ENCODE measurements at places on chromosomes 3 and 15.
A peak's percentile ranks its signal among the peaks of the same experiment; 100 is the strongest.

GRCh38 chr15:47724346-47724745 lies 7.0 kb downstream of the SEMA6D start:
- DNase-seq: no peak

- no peak for DNase-seq
Measured at GRCh38 chr3:25723802-25724201, 59.1 kb upstream of the TOP2B start.

DNA sequence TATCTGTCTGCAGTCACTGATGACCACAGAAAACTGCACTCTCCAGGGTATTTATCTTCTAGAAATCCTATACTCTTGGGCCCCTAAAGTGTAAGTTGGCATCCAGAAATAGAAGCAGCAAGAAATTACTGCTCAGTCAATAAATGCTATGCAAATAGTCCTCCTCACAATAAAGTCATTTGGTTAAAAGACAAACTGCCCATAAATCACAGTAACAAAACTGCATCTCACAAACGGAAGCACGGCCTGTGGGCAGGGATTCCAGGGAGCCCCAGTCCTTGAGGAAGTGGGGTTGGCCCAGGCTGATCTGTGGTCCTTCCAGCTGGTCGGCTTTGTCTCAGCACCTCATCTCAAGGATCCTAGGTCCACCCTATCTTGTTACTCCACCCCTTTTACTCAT lies 29.7 kb upstream of the SPATA12 start:
- peak; percentile 37 for DNase-seq

GRCh38 chr15:84722628-84723027 lies 6.7 kb upstream of the SEC11A start:
- DNase-seq: no peak

DNA sequence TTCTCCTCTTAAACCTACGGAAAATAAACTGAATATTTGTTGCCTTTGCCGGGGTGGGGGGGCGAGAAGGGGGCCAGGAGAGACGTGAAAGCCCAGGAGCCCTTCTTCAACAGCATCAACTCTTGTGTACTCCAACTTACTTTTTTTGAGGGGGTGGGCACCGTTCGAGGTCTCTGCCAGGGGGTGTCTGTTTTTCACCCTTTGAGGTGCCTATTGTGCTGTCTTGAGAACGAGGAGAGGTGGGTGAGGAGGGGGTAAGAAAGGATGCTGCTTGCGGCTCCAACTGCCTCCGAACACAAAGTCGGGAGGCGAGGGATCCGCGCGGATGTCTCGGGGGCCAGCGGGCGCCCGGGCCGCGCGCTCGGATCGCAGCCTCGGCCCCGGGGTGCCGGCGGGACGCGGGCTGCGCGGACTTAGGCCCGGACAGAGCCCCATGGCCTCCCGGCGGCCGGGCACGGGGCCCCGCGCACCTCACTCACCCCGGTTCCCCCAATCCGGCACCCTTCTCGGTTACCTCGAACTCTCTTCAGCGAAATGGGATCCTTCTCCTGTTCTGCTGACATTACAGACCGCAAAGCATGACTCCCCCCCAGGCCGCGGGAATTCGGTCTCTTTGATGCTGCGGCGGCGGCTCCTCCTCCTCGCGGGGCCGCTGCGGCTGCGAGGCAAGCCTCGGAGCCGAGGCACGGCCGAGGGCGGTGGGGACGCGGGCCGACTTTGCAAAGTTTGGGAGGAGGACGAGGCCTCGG lies 650 bp downstream of the PYGO1 start:
- DNase-seq: no peak

DNA sequence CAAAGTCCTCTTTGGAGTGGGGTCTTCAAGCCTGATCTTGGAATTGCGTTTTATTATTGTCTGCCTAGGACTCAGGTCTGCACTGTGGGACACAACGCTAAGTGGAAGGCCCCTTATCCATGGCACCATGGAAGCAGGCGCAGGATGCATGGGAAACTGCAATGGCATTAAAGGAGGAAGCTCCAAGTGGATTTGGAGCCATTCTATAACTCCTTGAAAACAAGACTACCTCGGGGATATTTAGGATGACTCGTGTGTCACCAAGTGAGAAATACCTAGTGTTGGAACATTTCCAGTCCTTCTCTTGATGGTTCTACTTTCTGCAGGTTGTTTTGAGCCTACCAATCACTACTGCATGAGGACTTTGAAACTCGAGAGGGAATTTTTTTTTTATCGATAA lies 126.6 kb upstream of the ZBED2 start:
- no peak for DNase-seq

- DNase-seq: peak; percentile 65
Measured at GRCh38 chr15:83053151-83053550, 13.9 kb downstream of the BTBD1 start.

DNA sequence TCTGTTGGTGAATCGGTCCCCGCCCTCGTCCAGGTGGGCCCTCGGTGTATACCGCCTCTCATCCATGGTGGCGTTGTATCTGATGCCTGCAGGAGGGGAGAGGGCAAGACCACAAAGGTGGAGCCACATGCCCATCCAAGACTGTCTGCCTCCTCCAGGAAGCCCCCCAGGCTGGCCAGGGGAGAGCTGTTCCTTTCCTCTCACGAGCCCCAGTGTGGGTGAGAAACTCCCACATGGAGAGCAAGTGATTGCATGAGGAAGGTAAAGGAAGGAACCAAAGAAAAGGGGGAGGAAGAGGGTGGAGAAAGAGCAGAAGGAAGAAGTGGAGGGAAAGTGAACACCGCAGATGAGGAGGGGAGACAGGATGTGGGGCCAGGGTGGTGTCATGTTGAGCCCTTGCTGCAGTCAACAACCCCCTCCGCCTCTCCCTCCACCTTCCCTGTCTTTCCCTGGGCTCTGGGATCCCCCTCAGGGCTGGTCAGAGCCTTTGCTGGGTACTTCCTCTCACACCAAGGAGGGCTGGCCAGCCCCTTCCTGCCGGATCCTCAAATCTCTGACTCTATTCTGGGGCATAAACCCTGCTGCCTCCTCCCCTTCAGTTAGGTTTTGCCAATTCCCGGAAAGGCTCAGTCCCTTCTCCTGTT lies 49.3 kb downstream of the FEM1B start:
- peak; percentile 57 for DNase-seq

- no peak for DNase-seq
Measured at GRCh38 chr15:51724199-51724598, 13.3 kb downstream of the LYSMD2 start.

GRCh38 chr3:151901644-151902285 lies 28.3 kb downstream of the SUCNR1 start:
- no peak for DNase-seq

DNA sequence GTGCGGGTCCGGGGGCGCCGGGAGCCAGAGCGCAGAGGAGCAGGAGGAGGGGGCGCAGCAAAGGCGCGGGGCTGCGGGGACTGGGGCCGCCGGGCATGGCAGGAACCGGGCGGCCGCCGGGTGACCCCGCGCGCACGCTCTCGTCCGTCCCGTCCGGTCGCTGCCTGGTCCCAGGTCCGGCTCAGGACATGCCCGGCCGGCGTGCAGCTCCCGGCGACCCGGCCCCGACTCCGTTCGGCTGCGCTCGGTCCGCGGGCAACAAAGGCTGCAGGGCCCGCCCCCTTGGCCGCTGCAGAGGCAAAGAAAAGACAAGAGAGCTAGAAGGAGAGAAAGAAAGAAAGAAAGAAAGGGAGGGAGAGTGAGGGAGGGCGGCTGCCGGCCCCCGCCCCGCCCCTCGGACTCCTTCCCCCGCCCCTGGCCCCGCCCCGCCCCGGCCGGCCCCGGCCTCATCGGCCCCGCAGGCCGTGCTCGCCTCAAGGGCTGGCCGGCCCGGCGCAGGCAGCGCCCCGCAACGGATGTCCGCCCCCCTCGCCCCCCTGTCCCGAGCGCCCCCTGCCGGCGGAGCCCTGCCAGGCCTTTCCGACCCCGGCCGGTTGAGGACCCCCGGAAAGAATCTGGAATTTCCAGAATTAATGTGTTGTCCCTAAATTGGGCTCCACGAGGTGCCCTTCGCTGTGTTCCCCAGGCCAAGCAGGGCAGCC lies at the start of gene ADAMTS7:
TSS of gene ADAMTS7 (minus strand) at position 341 of the 701 bp plus-strand sequence. CDS start at position 97, 244 bp downstream.
- peak; percentile 56 for DNase-seq

DNA sequence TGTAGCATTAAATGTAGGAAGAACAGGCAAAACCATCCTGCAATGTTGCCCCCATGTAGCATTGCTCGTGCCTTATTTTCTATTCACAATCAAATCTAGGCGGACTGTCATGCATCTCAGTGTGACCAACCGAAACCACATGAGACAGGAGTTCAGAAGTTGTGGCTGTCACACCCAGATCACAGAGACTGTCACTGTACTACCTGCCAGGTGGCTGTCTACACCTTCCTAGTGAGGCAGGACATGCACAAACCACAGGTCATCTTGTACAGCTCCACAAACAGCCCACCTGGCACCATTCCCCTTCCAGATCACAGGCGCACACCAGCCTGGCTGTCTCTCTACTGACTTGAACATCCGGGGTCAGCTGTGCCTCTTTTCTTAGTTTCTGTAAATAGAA lies 392.8 kb downstream of the OCA2 start:
- no peak for DNase-seq

DNA sequence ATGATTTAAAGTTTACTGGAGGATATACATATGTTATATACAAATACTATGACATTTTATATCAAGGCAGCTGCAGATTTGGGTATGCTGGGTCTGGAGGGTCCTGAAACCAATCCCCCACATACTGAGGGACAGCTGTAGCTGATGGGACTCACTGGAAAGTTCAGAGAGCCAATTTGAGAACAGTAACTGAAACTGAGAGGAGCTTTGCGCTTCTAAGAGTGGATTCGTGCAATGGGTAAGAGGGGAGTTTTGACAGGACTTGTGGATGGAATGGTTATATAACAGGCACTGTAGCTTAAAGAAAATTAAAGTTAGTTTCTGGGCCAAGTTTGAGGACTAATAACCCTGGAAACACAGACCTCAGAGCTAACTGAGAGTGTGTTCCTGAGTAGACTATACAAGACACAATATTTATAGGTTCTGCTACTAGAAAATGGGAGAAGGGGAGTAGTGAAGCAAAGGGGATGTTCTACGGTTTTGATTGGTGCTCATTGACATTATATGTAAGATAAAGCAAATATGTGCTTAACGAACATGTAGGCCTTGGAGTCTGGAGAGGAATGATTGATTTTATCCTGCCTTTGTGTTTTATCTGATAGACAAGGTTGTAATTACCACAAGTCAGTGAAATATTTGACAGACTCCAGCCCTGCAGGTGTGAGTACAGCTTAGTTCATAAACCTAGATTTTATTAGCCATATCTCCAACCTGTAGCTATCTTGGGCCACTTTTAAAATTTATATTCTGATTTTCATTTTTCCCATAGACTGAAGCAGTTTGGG lies 4.8 kb upstream of the ZMAT3 start:
- DNase-seq: no peak

- DNase-seq: no peak
Measured at GRCh38 chr3:182165234-182165633, 453.5 kb downstream of the SOX2 start.

- peak; percentile 31 for DNase-seq
Measured at GRCh38 chr15:69320977-69321554, 22.4 kb downstream of the PAQR5 start.

DNA sequence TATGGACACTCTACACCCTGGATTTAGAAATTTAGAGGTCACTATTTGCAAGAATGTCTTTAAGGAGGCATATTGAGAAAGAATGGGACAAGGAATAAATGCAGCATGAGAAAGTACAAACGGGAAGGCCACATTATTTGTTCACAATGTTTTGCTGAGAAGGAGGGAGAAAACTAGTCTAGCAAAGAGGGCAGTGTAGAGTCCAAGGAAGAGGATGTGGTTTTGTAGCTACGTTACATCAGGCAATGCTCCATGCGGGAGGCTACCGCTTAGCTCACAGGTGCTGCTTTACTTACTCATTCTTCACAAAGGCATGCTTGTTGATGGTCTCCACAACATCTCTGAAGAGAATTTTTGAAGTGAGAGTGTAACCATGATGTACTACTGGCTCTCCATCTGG lies 191.1 kb downstream of the PLCH1 start:
- DNase-seq: no peak

DNA sequence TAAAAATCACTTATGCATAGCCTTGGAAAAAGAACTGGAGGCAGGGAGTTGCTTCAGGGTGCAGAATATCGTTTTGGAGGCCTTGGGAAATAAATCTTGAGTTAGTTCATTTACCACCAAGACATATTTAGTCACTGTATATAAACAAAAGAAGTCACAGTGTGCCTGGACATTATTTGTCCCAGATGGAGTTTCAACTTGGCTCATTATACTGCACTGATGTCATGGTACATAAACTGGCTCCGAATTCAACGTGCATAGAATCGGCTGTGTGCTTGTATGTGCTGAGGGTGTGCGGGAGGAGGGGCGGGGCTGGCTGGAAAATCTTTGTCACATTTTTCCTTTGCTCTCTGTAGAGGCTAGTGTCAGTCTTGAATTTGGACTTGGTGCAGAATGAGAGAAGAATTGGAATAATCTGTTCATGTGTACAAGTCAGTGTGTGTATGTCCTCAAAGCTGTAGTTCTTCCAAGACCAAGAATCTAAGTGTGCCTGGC lies 86.6 kb downstream of the FNDC3B start:
- no peak for DNase-seq

DNA sequence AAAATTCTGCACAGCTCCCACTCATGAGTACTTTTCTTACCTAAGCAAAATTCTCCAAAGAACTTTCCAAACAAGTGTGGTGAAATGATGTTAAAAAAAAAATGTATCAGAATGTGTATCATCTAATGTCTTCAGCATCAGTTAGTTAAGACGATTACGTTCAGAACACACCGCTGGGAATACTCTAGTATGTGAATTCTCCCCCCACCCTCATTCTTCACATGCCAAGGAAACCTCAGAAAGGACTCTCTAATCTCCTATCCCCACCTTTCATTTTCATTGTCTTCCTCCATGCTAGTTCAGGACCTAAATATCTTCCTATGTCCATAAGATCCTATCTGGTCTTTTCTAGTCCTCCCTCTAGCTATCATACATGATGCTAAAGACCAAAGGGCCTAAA lies 457.4 kb downstream of the SHQ1 start:
- no peak for DNase-seq

GRCh38 chr3:157125101-157125500 lies 34.8 kb downstream of the CCNL1 start:
- no peak for DNase-seq

DNA sequence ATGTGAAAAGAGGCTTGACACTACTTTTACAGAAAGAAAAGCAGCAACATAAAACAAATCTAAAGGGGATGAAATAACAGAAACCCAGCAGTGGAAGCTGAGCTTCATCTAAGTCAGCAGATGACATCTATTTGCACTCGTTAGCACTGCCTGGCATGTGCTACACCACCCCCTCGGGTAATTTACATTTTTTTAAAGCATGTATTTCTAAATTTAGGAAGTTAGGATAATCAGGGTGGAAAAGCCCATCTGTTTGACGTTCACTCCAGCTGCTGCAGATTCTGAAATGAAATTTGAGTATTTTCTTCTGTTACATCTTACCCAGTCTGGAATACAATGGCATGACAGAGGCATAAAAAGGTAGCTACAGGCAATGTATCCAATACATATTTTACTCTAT lies 20.7 kb downstream of the IGSF11 start:
- DNase-seq: no peak

Measured in suppressor macrophage treated with lipopolysaccharide for 1 hour (primary cell).